ENCODE measurements at places on chromosomes 13 and 19. TPM values are rescaled to one million over a fixed set of nuclear protein-coding genes. Genes with fewer than 3 reads are reported as not detected.

DNA sequence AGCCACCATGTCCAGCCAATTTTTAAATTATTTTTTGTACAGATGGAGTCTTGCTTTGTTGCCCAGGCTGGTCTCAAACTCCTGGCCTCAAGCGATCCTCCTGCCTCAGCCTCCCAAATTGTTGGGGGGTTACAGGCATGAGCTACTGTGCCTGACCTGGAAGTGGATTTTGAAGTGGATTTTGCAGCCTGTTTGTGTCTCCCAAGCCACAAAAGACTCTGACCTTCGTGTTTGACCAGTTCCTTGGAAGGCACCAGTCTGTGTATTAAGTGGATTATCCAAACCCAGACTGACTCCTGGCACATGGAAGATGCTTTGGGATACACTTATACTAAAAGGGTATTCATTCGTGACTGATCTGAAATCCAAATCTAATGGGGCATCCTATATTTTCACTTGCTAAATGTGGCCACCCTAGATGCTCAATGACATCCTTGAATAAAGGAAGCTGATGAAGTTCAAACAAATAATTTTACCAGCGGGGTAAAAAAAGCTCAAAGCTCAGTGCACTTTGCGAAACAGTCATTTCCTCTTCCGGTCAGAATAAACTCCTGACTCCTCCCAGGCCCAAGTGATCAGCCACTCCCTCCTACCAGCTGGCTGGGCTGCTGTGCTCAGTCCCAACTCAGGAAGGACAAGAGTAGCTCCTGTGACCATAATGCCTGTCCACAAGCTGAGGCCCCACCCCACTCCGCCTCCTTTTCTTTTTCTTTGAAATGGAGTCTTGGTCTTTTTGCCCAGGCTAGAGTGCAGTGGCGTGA, 32.6 kb upstream of the GATAD2A start:
- H3K27ac ChIP-seq = peak overlapping the region; percentile 53
- no peaks in the 10 kb centered on the region for H3K36me3 ChIP-seq
- H3K4me1 ChIP-seq = peaks cover 24% of the 10 kb centered on the region
- peak; percentile 59 for DNase-seq
- no peak overlapping the region for H3K4me3 ChIP-seq
- H3K27me3 ChIP-seq = no peaks in the 10 kb centered on the region

- no peaks in the 10 kb centered on the region for H3K27me3 ChIP-seq
- H3K36me3 ChIP-seq = no peaks in the 10 kb centered on the region
- H3K4me3 ChIP-seq = no peak overlapping the region
- no peak overlapping the region for H3K27ac ChIP-seq
- no peaks in the 10 kb centered on the region for H3K4me1 ChIP-seq
Observed at GRCh38 chr13:64639206-64639605, 2590.9 kb downstream of the PCDH9 start.

- no peaks in the 10 kb centered on the region for H3K27me3 ChIP-seq
- no peak overlapping the region for H3K27ac ChIP-seq
- H3K36me3 ChIP-seq = no peaks in the 10 kb centered on the region
- H3K4me1 ChIP-seq = no peaks in the 10 kb centered on the region
- H3K4me3 ChIP-seq = no peak overlapping the region
Observed at GRCh38 chr13:20671789-20672188, 31.7 kb upstream of the IL17D start.

- no peaks in the 10 kb centered on the region for H3K36me3 ChIP-seq
- no peak overlapping the region for H3K27ac ChIP-seq
- H3K27me3 ChIP-seq = no peaks in the 10 kb centered on the region
- DNase-seq = no peak
Observed at GRCh38 chr19:37692956-37693620, 26.5 kb downstream of the ZNF607 start.

DNA sequence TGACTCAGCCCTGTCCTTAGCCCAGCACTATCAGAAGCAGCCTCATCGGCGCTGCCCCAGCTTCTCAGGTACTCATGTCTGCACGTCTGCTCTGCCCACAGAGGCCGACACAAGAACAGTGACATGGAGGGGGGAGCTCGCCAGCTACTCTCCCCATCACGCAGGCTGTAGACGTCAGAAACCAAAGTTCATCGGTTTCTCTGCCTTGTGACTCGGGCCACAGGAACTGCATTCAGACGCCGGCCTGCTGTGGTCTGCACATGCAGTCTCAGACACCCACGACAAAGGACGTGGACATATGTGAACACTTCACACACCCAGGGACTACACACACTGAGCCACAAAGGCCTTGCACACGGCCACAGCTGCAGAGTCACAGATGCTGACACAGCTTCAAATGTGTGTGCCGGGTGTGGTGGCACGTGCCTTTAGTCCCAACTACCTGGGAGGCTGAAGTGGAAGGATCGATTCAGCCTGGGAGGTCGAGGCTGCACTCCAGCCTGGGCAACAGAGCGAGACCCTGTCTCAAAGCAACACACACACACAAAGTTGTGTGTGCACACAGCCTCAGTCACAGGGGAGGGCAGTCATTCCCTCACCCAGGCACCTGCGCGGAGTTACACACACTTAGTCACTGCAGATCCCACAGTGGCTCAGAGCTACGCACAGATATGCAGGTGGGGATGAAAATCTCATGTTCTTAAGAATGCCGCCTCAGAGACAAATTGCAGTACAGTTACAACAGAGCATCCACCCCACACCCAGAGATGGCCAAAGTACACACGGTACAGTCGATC, 4.9 kb upstream of the ZFP36 start:
- peaks cover 19% of the 10 kb centered on the region for H3K36me3 ChIP-seq
- H3K27ac ChIP-seq = peak overlapping the region; percentile 96
- no peaks in the 10 kb centered on the region for H3K27me3 ChIP-seq
- peak; percentile 47 for DNase-seq

- H3K36me3 ChIP-seq = no peaks in the 10 kb centered on the region
- DNase-seq = no peak
- no peaks in the 10 kb centered on the region for H3K27me3 ChIP-seq
Observed at GRCh38 chr13:58949646-58950045, 1214.1 kb downstream of the DIAPH3 start.

DNA sequence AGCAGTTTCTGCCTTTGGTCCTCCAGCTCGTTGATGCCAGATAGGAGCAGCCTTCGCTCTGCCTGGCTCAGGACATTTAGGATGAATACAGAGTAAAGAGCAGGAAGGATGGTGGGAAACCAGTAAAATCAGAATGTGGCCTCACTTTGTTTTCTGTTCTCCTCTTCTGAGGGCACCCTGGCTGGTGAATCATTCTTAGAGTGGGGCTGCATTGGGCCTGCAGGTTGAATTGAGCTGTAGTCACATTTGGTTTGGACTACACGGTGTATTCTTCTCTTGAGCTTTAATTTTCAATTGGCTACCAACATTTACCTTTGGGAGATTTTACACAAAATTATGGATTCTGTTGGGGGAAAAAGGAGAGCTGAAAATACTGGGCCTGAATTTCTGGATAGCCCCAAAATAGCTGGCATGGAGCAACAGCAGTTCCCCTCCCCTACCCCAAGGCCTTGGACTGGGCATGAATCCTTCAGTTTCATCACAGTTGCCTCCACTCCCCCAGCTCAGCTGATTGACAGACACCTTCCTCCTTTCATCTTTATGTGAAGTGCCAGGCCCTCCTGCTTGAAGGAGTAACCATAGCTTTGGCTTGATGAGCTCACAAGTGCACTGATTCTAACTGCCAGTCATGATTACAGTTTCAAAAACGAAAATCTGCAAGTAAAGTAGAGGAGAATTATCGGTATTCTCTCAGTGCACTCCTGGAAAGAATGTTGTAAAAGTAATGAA, 24.3 kb downstream of the ERCC5 start:
- no peaks in the 10 kb centered on the region for H3K4me1 ChIP-seq
- H3K4me3 ChIP-seq = no peak overlapping the region
- no peaks in the 10 kb centered on the region for H3K27me3 ChIP-seq
- peaks cover 93% of the 10 kb centered on the region for H3K36me3 ChIP-seq
- DNase-seq = no peak

DNA sequence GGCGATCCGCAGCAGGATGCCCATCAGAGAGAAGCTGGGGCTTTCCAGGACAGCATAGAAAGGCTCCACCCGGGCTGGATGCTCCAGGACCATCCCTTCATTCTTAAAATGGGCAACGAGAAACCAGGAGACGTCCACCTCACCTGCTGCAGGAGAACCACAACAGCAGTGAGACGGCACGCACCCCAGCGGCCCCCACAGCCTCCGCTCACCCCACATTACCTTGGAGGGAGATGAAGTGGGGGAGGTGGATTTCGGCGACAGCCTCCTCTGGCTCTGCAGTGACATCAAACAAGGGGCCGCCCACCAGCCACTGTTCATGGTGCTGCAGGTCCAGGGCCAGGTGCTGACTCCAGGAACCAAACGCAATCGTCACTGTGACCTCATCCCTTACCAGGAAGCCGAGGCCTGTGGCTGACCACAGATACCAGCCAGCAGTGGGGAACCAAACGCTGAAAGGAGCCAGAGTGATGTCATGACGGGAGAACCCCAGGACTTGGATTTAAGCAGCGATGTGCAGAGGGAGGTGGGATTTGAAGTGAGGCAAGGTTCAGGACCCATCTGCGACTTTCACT, 25.1 kb downstream of the CARD8 start:
- H3K27me3 ChIP-seq = no peaks in the 10 kb centered on the region
- DNase-seq = no peak
- H3K4me3 ChIP-seq = no peak overlapping the region
- peaks cover 6% of the 10 kb centered on the region for H3K36me3 ChIP-seq
- no peak overlapping the region for H3K27ac ChIP-seq
- no peaks in the 10 kb centered on the region for H3K4me1 ChIP-seq

DNA sequence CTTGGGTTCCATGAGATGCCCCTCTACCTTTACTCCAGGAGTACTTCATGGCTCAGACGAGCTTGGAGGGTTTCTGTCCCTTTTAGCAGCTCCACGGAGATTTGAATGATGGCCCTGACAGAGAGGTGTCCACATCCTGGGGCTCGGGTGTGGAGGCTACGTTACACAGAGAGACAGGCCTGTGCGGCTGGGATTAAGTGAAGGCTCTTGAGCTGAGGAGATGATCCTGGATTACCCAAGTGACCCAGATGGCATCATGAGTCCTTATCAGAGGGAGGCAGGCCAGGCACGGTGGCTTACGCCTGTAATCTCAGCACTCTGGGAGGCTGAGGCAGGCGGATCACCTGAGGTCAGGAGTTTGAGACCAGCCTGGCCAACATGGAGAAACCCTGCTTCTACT, 12.4 kb downstream of the DPP9 start:
- peaks cover 39% of the 10 kb centered on the region for H3K4me1 ChIP-seq
- H3K36me3 ChIP-seq = peaks cover 91% of the 10 kb centered on the region
- H3K4me3 ChIP-seq = no peak overlapping the region
- DNase-seq = no peak

GRCh38 chr19:15701757-15702533, 25.9 kb upstream of the OR10H2 start:
- H3K4me3 ChIP-seq = no peak overlapping the region
- H3K27ac ChIP-seq = no peak overlapping the region
- DNase-seq = no peak
- H3K4me1 ChIP-seq = no peaks in the 10 kb centered on the region
- H3K36me3 ChIP-seq = no peaks in the 10 kb centered on the region

Gene ETV2
- 9.0 TPM for total RNA-seq

Gene PNMA8C
- total RNA-seq = not detected

Gene KCNRG
- not detected for total RNA-seq

Gene FCAR
- total RNA-seq = not detected

Gene PGLYRP2
- total RNA-seq = not detected

Measured in SJSA1 (cell line).